ENCODE measurements at places on chromosomes 5 and 9.

DNA sequence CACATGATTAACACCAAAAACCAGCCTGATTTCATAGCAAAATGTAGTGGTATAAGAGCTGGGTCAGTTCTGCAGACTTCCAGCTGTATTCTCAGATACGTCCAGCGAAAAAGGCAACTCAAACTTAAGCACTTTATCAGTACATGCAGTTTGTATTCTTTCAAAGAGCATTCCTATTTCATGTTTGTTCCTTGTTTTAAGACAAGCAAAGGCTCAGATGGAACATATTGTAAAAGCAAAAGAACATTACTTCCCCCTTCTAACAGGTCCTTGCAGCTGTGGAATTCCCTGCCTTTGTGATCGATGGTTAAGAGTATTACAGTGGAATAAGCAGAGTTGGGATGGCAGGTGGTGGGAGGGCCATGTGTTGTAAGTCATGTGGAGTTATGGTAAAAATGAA, 86.3 kb upstream of the GRHPR start:
- no peak overlapping the region for H3K4me3 ChIP-seq
- no peak for DNase-seq
- H3K27ac ChIP-seq, result no peak overlapping the region
- no peaks in the 10 kb centered on the region for H3K27me3 ChIP-seq
- no peaks in the 10 kb centered on the region for H3K4me1 ChIP-seq
- no peaks in the 10 kb centered on the region for H3K36me3 ChIP-seq

GRCh38 chr5:158623971-158624370, 475.7 kb downstream of the EBF1 start:
- H3K27ac ChIP-seq, result no peak overlapping the region
- H3K4me1 ChIP-seq, result peaks cover 2% of the 10 kb centered on the region
- no peak for DNase-seq
- H3K36me3 ChIP-seq, result no peaks in the 10 kb centered on the region

DNA sequence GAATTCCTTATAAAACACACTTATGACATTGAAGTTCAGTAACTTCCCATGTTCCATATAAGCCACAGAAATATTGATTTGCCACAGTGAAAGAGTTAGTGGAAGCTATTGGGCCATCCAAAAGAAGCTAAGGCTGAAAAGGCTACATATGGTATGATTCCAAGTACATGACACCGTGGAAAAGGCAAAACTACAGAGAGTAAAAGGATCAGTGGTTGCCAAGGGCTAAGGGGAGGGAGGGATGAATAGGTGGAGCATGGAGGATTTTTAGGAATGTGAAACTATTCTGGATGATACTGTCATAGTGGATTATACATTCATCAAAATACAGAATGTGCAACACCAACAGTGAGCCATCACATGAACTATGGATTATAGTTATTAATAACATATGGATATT, 109.7 kb downstream of the F2RL2 start:
- no peaks in the 10 kb centered on the region for H3K4me1 ChIP-seq
- no peak overlapping the region for H3K27ac ChIP-seq
- H3K36me3 ChIP-seq, result no peaks in the 10 kb centered on the region

GRCh38 chr9:32558408-32558934, 6.1 kb upstream of the TOPORS start:
- DNase-seq, result no peak
- H3K27me3 ChIP-seq, result no peaks in the 10 kb centered on the region

DNA sequence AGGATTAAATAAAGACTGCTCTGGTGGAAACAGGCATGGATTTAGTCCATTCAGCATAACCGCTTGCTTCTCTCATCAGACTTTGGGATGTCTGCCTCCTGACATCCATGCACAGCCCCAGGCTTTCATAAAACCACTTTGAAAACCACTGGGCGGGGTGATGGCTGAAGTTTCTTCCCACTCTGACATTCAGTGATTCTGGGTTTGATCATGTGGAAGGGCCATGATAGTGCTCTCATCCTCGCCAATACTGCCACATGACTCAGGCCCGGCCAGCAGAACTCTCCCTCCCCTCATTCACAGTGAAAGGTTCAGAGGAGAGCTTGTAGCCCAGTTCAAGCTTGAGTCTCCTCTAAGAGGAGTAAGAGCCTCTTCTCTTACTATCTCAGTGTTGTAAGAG, 29.6 kb upstream of the GLRA1 start:
- DNase-seq, result no peak
- H3K36me3 ChIP-seq, result no peaks in the 10 kb centered on the region
- no peak overlapping the region for H3K4me3 ChIP-seq
- no peak overlapping the region for H3K27ac ChIP-seq
- H3K4me1 ChIP-seq, result no peaks in the 10 kb centered on the region

DNA sequence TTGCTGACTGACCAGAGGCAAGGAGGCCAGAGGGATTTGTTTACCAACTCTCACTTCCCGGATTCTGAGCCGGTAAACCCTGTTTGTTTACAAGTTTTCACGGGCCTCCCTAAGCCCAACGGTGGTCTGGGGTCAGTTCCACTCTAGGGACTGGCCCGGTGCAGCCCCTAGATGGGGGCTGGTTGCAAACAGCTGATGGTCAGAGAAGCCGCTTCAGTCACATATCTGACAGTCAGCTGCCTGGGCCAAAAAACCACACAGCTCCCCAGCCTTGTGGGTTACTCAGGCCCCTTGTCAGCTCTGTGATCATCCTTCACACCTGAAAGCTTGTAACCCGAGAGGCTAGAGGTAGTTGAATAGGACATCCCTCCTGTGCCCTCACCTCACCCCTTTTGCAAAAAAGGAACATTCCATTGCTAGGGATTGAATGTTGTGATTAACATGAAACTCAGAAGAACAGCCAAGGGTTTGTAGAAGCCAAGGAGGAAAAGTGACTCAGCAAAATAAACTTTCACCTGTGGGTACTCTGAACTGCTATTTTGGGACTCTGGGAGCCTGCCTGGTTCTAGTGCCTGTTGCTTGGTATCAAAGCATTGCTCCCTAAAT, 40.4 kb downstream of the SAR1B start:
- H3K27me3 ChIP-seq, result no peaks in the 10 kb centered on the region
- DNase-seq, result no peak
- H3K4me1 ChIP-seq, result no peaks in the 10 kb centered on the region
- no peak overlapping the region for H3K4me3 ChIP-seq
- no peaks in the 10 kb centered on the region for H3K36me3 ChIP-seq

DNA sequence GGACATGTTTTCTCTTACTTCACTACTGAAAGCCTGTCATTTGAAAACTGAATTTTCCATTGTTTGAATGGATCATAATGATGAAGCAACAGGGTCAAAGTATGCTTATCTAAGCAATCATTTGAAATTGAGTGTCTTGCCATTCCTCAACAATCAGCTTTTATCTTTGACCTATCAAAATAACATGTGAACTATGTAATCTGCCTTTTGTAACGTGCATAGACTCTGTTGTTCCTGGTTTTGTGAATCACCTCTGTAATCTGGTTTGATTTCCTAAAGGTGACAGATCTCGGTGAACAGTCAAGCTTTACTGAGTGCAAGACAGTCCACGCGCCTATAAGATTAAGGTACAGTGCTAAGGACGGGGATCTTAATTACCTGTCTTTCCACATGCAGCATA, 3.3 kb downstream of the MEF2C start:
- H3K4me3 ChIP-seq, result peak overlapping the region; percentile 48
- no peaks in the 10 kb centered on the region for H3K36me3 ChIP-seq
- H3K27ac ChIP-seq, result peak overlapping the region; percentile 36
- H3K4me1 ChIP-seq, result peaks cover 2% of the 10 kb centered on the region

DNA sequence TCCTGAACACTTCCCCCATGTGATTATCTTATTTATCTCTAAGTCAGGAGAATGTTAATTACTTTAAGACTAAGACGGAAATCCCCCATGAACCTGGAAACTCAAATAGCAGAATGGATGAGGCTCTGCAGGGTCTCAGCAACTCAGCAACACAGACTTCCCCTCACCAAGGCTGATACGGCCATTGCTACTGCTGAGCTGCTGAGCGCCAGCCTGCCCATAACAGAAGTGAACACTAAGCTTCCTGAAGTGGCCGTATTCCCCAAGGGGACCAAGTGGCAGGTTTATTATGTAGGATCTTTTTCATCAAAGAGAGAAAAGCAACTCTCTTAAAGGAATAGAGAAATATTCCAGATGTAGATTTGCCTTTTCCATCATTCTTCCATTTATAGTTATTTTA, 311.1 kb downstream of the RFX3 start:
- no peaks in the 10 kb centered on the region for H3K36me3 ChIP-seq
- H3K4me1 ChIP-seq, result peaks cover 5% of the 10 kb centered on the region
- H3K4me3 ChIP-seq, result no peak overlapping the region
- no peak for DNase-seq
- H3K27me3 ChIP-seq, result no peaks in the 10 kb centered on the region

DNA sequence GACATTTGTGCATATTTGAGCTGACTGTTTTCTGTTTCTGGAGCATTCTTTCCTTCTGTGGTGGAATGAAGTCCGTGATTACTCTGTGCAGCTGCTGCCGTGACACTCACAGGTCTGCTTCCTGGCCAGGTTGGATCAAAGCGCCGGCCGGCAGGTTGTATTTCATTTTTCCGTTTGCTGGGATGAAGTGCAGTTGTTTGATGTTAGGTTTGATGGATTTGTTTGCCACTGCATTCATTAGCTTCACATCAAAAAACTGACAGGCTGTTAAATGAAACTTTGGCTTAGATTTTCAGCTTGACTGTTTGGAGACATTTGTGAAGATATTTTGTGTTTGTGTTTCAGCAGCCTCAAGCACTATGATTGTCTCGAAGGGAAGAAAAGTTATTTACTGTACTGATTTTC, 140.1 kb downstream of the KDM4C start:
- no peaks in the 10 kb centered on the region for H3K36me3 ChIP-seq
- peaks cover 3% of the 10 kb centered on the region for H3K4me1 ChIP-seq
- no peak overlapping the region for H3K27ac ChIP-seq
- no peak overlapping the region for H3K4me3 ChIP-seq
- H3K27me3 ChIP-seq, result no peaks in the 10 kb centered on the region
- peak; percentile 74 for DNase-seq

DNA sequence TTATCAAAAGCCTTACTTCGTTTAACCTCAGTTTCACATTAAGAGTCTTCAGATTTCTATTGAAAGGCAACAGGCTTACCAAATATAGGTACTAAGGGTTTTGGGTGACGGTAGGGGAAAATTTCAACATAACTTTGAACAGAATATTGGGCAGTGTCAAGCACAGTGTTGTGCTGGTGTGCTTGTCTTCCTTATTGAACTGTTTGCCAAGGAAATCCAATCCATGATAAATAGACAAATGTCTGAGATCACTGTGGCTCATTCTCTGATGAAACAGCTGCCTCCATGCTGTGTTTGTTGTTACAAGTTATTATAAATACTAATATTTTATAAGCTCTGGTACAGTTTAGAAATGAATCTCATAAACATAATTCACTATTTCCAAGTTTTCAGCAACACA, 730.1 kb downstream of the NR2F1-AS1 start:
- H3K27ac ChIP-seq, result no peak overlapping the region
- DNase-seq, result no peak
- no peak overlapping the region for H3K4me3 ChIP-seq
- no peaks in the 10 kb centered on the region for H3K27me3 ChIP-seq
- no peaks in the 10 kb centered on the region for H3K4me1 ChIP-seq

DNA sequence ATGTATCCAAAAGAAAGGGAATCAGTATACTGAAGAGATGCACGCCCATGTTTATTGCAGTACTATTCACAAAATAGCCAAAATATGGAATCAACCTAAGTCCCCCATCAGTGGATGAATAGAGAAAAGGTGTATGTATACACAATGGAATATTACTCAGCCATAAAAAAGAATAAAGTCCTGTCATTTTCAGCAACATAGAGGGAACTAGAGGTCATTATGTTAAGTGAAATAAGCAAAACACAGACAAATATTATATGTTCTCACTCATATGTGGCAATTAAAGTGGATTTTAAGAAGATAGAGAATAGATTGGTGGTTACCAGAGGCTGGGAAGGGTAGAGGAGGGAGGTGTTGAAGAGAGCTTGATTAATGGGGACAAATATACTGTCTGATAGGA, 88.6 kb downstream of the NIPBL start:
- H3K27me3 ChIP-seq, result no peaks in the 10 kb centered on the region
- peaks cover 3% of the 10 kb centered on the region for H3K36me3 ChIP-seq
- H3K4me3 ChIP-seq, result no peak overlapping the region
- H3K27ac ChIP-seq, result no peak overlapping the region
- no peaks in the 10 kb centered on the region for H3K4me1 ChIP-seq
- no peak for DNase-seq

- H3K4me3 ChIP-seq, result no peak overlapping the region
- no peak for DNase-seq
- no peaks in the 10 kb centered on the region for H3K36me3 ChIP-seq
- peaks cover 4% of the 10 kb centered on the region for H3K4me1 ChIP-seq
Observed at GRCh38 chr5:56112526-56113121, 117.9 kb upstream of the IL6ST start.

DNA sequence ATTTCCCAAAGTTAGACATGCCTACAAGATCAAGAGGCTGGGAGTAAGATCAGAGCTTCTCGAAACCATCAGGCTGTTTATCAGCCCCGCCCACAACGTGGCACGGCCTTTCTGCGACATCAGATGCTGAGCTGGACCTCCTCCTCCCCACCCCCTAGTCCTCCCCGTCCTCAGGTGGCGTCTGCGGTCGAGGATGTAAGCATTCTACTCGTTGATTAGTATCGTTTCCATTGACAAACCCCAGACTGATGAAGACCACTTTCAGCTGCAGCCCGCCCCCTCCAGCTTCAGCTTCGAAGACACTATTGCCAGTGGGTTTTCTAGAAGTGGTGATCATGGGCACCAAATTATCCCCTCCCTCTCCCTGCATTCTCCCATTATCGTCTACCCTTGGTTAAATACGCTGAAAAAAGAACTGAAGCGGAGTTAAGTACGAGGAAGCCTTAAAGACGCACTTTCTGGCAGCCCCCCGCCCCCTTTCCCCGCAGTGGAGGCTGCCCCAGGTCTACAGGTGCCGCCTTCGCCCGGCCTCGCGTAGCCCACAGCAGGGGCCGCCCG, 1.1 kb downstream of the PPIC start:
- peak overlapping the region; percentile 85 for H3K4me3 ChIP-seq
- peak; percentile 36 for DNase-seq
- H3K27ac ChIP-seq, result peak overlapping the region; percentile 93
- peaks cover 10% of the 10 kb centered on the region for H3K27me3 ChIP-seq

GRCh38 chr9:131361202-131361833, 32.6 kb upstream of the PRRC2B start:
- no peaks in the 10 kb centered on the region for H3K27me3 ChIP-seq
- H3K36me3 ChIP-seq, result no peaks in the 10 kb centered on the region
- H3K27ac ChIP-seq, result peak overlapping the region; percentile 55
- H3K4me3 ChIP-seq, result no peak overlapping the region

- H3K4me1 ChIP-seq, result no peaks in the 10 kb centered on the region
- no peak overlapping the region for H3K27ac ChIP-seq
- H3K4me3 ChIP-seq, result no peak overlapping the region
Observed at GRCh38 chr9:1606253-1606652, 408.9 kb upstream of the SMARCA2 start.

DNA sequence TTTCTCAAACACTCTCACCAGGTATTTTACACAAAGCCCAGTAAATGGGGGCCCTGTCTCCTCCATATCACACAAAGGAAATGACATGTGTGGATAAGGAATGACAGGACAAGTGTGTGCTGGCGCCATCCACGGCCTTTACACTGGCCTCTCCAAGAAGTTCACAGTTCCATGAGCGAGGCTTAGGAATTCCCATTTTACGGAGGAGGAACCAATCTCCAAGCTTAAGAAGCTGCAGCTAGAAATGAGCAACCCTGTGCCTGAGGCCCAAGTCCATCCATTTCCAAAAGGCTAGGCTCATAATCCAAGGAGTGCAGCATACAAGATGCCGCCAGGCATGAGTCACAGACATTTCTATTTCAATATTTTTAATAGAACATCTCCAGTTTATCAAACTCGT, 203.4 kb downstream of the AUH start:
- H3K4me1 ChIP-seq, result peaks cover 8% of the 10 kb centered on the region
- no peak for DNase-seq
- no peak overlapping the region for H3K4me3 ChIP-seq
- no peaks in the 10 kb centered on the region for H3K27me3 ChIP-seq
- H3K36me3 ChIP-seq, result no peaks in the 10 kb centered on the region

Measured in kidney (tissue), 22 donors.